A549 treated with dexamethasone at 1 μM for 4 hours (cell line): ENCODE measurements at places on chromosomes 12 and 14. TPM values are rescaled to one million over a fixed set of nuclear protein-coding genes. Genes with fewer than 3 reads are reported as not detected.

OR6C3 gene
- not detected in 5 replicates for total RNA-seq

GYS2 gene
- total RNA-seq = 0.06 to 0.23 TPM (median 0.18 TPM) in 3 of 5 replicates, not detected in the others

GZMB gene
- not detected in 5 replicates for total RNA-seq

ACOT6 gene
- not detected in 5 replicates for total RNA-seq

IFNG-AS1 gene
- not detected in 5 replicates for total RNA-seq

RFX4 gene
- 0.02 to 0.07 TPM (median 0.04 TPM) in 4 of 5 replicates, not detected in the other for total RNA-seq

CLEC1B gene
- total RNA-seq = not detected in 5 replicates

SERPINA12 gene
- 0.06 TPM in 1 of 5 replicates, not detected in the others for total RNA-seq
